ENCODE measurements at places on chromosomes 3 and 15.

DNA sequence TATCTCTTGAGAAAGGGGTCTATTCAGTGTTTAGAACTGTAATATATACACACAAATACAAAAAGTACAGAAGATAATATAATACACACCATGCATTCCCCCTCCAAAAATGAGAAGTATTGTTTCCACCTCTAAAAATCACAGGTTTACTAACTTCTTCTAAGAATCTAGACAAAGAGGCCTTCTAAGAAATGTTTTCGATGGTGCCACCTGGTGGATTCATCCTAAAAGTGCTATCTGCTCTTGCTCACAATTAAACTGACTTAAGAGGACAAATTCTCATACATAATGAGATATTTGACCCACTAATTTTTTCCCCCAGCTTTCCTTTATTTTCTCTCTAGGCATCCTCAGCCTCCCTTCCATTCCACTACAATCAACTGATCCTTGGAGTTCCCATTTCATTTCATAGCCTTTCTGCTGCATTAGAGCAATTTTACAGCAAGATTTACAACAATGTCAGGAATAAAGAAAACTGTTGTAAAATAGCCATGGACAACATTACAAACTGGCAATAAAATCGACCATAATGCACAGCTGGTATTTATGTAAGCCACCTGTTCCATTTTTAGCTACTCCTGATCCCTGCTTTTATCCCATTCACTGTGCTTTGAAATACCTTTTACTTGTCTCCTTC lies 124.6 kb downstream of the ARRDC4 start:
- peak; percentile 64 for DNase-seq

GRCh38 chr15:93779341-93779740 lies 452.0 kb upstream of the MCTP2 start:
- DNase-seq, result no peak

GRCh38 chr3:172104471-172105072 lies 65.2 kb downstream of the FNDC3B start:
- DNase-seq, result no peak

DNA sequence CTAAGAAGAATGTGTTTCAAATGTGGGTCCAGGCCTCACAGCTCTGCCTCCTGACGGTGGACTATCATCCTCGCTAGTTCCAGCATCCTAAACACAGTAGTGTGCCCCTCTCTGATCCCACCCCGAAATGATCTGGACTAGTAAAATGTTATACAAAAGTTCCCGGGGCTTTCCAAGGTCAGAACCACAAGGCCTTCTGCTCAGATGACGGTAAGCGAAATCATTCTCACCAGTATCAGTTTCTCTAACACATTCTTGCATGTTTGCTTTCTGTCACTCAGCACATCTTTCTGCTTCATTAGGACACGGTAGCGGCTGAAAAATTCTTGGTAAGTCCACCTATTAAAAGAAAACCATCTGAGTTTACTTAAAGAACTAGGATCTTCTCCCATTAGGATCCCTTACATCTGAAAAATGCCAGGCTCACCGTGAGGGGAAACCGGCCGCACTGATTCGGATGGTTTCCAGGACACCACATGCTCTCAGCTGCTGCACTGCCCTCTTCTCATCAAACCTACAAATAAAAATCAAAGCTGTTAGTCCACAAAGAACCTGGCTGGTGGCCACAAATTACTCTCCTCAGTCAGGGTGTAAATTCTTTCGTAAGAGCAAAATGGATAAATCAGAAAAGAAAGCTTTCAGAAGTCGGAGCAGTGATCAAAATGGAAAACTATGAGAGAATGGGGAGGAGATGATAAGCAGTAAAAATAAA lies 83.9 kb upstream of the MYO5C start:
- DNase-seq, result no peak

DNA sequence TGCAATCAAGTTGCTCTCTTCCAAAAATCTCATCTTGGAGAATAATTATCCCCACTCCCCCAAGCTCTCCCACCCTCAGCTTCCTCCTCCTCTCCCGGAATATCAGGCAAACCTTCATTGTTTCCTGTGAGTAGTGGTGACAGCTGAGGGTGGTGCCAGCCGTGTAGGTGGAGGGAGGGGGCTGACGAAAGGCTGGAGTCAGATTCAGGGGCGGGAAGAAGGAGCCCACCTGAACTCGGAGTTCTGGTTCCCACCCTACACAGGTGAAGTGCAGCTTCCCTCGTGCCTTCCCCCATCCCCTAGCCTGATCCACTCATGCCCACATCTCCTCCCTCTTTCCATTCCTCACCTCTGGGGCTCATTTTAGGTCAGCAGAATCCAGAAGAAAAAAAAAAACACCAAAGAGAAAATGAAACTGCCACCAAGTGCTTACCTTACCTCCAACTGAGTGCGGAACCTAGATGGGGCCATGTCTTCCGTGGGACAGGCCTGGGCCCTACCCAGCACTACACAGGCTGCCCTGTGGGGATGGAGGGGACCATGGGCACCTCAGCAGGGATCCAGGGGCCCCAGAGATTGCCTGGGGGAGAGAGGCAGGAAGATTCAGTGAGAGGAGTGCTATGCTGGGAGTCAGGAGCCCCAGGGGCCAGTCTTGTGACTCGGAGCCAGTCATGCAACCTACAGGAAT lies 81.3 kb downstream of the ADCY5 start:
- no peak for DNase-seq

DNA sequence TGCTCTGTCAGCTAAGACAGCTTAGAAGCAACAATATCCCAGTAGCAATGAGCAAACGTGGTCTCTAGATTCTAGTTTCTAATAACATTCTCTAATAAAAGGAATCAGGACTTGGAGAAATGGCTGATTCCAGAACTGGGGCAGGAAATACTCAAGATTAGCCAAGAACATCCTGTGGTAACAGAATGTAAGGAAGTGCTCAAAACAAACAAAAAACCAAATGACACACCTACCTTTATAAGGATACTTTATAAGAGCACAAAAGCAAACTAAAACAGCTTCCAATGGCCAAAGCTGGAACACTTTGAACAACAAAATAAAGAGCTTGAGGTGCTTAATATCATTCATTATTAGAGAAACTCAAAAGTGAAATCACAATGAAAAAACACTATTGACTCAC lies 33.1 kb upstream of the EIF5A2 start:
- DNase-seq, result no peak

GRCh38 chr3:51862886-51863285 lies 1.5 kb downstream of the IQCF2 start:
- DNase-seq, result no peak

- no peak for DNase-seq
These were observed 40.9 kb upstream of the MRPL3 start for GRCh38 chr3:131543714-131544113.

GRCh38 chr3:146163584-146163983 lies 2.6 kb upstream of the PLOD2 start:
- no peak for DNase-seq
